Activated CD4-positive, alpha-beta T cell treated with anti-CD3 and anti-CD28 coated beads, Interleukin-2, amount 10 ng/mL, durations not matched to agents 24 days and 14 days (primary cell): ENCODE measurements at places on chromosomes 2 and 18. TPM values are rescaled to one million over a fixed set of nuclear protein-coding genes. Genes with fewer than 3 reads are reported as not detected.

GRCh38 chr2:176178038-176178756 is 10.3 kb upstream of the HOXD1 start:
- no peak for DNase-seq

DNA sequence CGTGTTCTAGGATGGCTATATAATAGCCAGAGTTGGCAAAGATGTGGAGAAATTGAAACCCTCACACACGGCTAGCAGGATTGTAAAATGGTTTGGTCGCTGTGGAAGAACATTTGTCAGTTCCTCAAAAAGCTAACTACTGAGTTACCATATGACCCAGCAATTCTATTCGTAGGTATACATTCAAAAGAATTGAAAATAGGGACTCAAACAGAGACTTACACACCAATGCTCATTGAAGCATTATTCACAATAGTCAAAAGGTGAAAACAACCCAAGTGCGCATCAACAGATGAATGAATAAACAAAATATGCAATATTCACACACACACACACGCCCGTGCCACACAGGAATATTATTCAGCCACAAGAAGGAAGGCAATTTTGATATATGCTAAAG is 98.7 kb downstream of the PLA2R1 start:
- DNase-seq = no peak

GRCh38 chr2:135899567-135899966 is 23.3 kb upstream of the MCM6 start:
- peak; percentile 39 for DNase-seq

DNA sequence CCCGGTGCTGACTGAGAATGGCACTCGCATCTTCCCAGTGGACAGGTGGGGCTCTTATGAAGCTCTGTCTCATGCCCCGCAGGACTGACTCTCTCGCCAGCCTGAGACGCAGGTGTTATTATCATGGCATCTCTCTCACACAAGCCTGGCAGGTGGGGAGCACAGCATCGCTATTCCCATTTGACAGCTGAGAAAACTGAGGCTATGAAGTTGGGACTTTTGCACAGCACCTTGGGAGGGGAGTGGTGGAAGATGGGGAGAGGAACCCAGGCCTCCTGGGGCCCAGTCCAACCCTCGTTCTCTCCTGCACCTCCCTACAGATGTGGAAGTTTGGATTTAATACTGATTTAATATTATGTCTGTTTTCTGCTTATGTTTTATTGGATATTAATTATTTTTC is 9.0 kb upstream of the NTSR2 start:
- no peak for DNase-seq

- DNase-seq = no peak
Measured at GRCh38 chr18:37317486-37317885, 248.1 kb downstream of the CELF4 start.

DNA sequence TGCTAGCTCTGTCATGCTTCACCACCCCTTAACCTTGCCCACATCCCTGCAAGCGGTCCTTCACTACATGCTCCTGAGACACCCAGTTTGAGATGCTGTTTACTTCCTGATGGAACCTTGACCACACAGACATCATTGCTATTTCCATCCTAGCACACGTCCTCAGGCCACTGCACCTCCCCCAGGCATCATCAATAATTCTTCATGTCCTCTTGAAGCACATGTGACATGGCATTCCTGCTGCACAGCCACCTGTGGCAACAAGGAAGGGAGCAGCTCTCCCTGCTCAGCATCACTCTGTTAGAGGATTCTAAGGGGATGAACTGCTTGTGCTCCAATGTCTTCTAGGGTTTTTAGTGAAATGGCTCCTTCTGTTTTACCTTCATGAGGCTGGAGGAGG is 26.1 kb upstream of the ST3GAL5 start:
- DNase-seq = no peak

- no peak for DNase-seq
Measured at GRCh38 chr2:45833968-45834344, 182.5 kb downstream of the PRKCE start.

- DNase-seq = no peak
Measured at GRCh38 chr2:114032705-114033104, 142.8 kb downstream of the ACTR3 start.

GRCh38 chr2:39920307-39920801 is 141.3 kb upstream of the THUMPD2 start:
- DNase-seq = peak; percentile 73

DNA sequence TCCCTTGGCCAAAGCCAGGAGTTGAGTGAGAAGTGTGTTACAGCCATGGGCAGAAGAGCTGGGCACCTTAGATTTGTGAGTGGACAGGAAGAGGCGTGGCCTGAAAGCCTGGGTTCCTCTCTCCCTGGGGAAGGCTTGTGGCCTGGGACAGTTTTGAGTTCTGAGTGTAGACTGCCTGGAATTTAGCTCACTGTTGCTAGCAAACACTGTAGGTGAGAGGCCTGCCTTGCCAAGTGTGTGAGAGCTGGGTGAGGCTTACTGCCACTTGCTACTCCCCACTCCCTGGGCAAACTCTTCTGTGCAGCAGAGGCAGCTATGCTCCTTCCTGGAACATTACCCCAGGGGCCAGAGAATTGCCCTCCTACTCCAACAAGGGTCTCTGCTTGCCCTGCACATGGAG is 150.0 kb upstream of the GALNT5 start:
- DNase-seq = no peak

GRCh38 chr18:67199993-67200617 is 316.4 kb downstream of the DSEL start:
- DNase-seq = peak; percentile 63

DNA sequence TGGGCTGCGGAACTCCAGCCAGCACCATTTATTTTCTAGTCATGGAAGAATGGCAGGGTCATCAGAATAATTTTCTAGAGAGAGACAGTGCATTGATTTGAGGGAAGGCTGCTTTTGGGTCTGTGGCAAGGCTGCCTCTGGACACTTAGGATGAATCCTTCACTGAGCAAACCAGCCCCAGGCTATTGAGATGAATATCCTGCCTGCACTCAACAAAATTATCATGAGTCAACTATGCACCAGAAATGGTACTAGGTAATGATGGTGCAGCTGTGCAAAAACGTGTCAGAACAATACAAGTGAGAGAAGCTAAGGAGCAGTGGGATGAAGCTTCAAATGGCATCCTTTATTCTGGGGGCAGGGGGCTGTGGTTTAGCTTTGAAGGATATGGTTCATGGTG is 115.8 kb downstream of the SPHKAP start:
- DNase-seq = no peak

The ANKRD36B gene
- 40.0 and 40.1 TPM in 2 replicates for total RNA-seq

The MYCN gene
- 0.12 TPM in 1 of 2 replicates, not detected in the other for total RNA-seq

The POTEC gene
- not detected in 2 replicates for total RNA-seq

The FRZB gene
- total RNA-seq = not detected in 2 replicates

The KIAA2012 gene
- not detected in 2 replicates for total RNA-seq

The FBXO48 gene
- 1.2 TPM in 2 replicates for total RNA-seq

The MEP1B gene
- total RNA-seq = not detected in 2 replicates

The TXNDC2 gene
- not detected in 2 replicates for total RNA-seq
